Nucleus accumbens (tissue), 56 donors: ENCODE measurements at places on chromosomes 5 and 9.

- no peak for DNase-seq
Measured at GRCh38 chr5:6719896-6720560, 6.8 kb downstream of the TENT4A start.

DNA sequence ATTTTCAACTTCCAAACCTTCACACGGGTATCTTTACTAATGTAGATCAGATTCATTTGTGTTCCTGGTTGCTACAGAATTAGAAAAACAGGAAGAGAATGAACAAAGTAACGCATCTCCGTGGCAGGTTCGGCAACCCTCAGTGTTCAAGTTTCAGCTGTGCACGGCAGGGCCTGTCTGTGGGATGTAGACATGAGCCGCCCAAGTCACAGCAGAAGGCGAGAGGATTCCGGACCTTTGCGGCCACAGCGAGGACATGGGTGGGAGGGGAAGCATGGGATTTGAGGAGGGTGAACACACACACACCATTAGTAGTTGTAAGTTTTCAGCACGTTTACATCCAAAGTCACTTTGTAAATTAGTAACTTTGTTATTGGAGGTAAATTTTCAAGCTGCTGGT lies 31.7 kb upstream of the CEP72 start:
- DNase-seq: no peak

DNA sequence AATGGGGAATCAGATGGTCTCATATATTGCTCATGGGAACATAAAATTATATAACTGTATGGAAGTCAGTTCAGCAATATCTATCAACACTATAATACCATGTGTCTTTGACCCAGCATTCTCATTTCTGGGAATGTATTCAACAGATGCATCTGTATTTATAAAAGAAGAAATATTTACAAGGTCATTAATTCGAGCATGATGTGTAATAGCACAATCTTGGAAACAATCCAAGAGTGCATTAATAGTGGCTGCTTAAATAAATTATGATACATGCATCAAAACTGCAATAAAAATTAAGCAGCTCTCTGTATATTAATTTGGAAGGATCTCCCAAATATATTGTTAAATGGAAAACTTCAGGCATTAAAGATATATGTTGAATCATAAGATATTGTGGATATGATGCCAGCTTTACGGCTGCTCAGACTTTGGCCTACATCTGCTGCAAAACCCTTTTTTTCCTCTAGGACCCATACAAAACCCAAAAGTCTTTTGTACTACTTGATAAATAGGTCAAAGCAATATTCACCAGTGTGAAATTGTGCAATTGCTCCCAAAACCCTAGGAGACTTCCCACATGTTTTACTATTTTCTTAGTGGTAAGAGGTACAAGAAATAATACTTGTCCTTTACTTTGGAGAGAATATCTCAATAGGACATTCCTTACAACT lies 45.3 kb upstream of the ISOC1 start:
- no peak for DNase-seq

DNA sequence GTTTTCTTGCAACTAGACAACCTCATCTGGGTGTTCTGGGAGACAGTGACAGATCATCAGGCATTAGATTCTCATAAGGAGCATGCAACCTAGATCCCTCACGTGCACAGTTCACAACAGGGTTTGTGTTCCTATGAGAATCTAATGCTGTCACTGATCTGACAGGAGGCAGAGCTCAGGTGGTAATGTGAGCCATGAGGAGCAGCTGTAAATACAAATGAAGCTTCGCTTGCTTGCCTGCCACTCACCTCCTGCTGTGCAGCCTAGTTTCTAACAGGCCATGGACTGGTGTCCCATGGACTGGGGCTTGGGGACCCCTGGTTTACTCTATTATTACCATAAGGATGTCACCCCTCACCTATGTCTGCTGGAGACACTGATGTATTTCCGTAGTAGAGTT lies 166.8 kb downstream of the PSAT1 start:
- no peak for DNase-seq

DNA sequence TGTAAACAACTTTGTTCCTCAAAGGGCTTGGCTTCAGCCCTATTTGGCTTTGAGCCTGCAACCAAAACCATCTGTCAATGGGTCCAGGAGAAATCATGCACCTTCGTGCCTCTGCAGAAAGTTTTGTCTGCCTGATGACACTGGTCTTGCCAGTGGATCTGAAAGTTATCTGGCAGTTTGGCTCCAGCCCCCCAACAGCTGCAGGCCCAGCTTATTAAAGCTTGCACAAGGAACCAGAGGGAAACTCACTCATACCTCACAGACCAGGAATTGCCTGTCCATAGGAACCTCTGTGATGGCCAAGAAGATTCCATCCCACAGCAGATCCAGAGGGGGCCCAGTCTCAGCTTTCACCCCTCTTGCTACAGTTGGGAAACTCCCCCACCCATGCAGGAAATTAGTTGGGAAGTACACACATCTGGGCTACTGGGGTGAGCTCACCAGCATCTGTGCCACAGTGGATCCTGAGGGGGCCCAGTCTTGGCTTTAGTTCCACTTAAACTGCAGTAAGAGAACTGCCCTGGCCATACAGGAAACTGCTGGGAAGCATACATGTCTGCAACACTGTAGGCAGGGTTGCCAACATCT lies 265.5 kb downstream of the GRIA1 start:
- no peak for DNase-seq

DNA sequence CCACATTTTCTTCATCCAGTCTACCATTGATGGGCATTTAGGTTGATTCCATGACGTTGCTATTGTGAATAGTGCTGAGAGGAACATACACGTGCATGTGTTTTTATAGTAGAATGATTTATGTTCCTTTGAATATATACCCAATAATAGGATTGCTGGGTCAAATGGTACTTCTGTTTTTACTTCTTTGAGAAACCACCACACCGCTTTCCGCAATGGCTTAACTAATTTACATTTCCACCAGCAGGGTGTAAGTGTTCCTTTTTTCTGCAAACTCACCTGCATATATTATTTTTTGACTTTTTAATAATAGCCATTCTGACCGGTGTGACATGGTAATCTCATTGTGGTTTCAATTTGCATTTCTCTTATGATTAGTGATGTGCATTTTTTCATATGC lies 82.2 kb upstream of the RFX3 start:
- DNase-seq: no peak

GRCh38 chr9:16623989-16624743 lies 246.3 kb downstream of the BNC2 start:
- DNase-seq: no peak

GRCh38 chr9:134132208-134132870 lies 3.5 kb upstream of the WDR5 start:
- no peak for DNase-seq

DNA sequence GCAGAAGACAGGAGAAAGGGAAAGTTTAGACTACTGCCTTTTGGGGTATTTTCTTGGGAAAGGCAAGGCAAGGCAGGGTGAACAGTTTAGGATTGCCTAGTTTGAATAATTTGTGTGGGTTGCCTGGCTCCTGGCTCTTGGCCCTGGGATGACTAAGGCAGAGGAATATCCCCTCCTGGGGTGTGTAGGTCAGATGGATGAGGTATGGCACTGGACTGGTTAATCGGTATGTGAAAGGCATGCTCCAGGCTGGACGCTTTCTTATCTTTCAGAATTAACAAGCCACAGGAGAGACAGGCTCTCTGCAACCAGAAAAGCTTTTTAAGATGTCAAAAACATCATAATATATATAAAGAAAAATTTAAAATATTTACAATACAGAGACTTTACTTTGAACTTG lies 58.6 kb downstream of the STARD4 start:
- no peak for DNase-seq

- DNase-seq: no peak
Measured at GRCh38 chr5:164358531-164359259, 853.3 kb downstream of the MAT2B start.

- DNase-seq: no peak
Measured at GRCh38 chr5:68222310-68222709, 6.8 kb downstream of the PIK3R1 start.

DNA sequence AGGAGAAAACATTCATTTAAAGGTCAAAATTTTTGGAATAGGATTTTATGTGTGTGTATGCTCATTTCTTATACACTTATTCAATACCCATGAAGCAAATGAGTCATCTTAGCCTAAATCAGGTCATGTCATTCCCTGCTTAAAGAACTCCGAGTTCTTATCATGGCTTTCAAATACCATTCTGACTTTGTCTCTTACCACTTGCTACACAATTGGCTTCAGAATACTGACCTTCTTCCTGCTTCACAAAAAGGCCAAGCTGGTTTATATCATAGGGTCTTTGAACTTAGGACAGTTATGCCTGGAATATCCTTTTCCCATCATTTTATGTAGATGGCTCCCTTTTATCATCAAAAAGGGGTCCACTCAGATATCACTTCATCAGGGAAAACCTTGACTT lies 652.2 kb upstream of the WWC1 start:
- no peak for DNase-seq

- DNase-seq: no peak
Measured at GRCh38 chr5:36739751-36740221, 133.4 kb downstream of the SLC1A3 start.

DNA sequence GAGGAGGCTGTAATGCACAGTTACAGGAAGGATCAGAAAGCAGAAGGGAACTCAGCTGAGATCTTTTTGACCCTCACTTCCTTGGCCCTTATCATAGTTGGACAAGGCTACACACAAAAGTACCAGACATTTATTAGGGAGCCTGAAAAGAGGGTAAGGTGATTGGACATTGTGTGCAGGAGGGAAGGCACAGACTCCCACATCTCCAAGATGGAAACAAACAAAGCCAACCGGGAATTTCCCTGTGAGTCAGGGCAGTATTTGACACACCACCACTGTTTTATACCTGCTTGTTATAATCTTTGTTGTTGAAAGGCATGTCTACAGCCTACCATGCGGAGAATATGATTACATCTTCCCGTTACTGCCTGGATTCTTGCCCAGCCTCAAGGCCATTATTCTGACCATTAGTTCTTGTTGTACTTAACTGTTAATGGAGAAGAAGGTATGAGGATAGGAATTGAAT lies 3.0 kb upstream of the CCNG1 start:
- no peak for DNase-seq

- no peak for DNase-seq
Measured at GRCh38 chr5:172855597-172856292, 21.7 kb downstream of the ERGIC1 start.

DNA sequence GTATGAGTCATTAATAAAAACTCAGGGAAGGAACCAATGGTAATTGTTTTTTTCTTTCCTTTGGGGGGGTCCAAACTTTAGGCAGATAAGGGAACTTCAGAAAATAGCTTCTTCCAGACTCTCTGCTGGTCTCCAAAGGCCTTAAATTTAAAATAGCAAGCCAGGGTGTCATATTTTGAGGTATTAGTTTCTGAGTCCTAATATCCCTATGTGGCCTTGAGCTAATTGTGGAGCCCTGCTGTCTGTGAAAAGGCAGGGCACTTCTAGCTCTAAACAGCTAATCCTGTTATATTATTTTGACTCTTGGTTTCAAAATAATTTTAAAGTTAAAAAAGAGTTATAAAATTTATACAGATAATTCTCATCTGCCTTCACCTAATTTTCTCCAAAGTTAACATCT lies 195.7 kb upstream of the PPP1R2B start:
- no peak for DNase-seq

DNA sequence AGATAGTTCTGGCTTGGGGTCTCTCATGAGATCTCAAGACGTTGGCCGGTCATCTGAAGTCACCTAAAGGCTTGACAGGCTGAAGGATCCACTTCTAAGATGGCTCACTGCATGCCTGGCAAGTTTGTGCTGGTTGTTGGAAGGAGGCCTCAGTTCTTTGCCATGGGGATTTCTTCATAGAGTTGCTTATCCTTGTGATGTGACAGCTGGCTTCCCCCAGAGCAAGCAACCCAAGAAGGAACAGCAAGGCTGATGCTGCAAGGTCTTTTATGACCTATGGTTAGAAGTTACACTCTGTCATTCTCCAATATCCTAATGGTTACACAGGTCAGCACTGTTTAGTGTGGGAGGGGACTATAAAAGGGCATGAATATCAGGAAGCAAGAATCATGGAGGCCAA lies 20.7 kb upstream of the GRPEL2 start:
- no peak for DNase-seq

- DNase-seq: no peak
Measured at GRCh38 chr5:57311921-57312735, 138.3 kb downstream of the GPBP1 start.

- DNase-seq: no peak
Measured at GRCh38 chr9:132384376-132384775, 22.3 kb downstream of the TTF1 start.

DNA sequence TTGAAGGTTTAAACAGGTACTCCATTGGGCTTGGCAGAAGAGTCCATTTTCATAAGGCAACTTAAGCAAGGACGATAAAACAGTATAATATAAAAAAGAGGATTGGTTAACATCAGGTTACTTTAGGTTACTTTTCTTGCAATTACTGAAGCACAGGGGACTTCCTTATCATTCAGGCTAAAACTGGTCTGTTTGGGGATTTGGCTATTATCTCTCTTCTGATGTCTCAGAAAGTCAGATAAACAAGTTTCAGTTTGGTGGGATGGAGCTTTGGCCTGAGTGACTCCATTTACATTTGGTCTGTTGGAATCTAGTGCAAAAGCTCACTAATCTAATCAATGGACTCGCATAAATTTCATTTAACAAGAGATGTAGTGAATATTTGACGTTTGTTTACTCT lies 8.0 kb downstream of the GAPT start:
- DNase-seq: no peak

GRCh38 chr5:100595152-100595811 lies 60.1 kb downstream of the FAM174A start:
- no peak for DNase-seq

DNA sequence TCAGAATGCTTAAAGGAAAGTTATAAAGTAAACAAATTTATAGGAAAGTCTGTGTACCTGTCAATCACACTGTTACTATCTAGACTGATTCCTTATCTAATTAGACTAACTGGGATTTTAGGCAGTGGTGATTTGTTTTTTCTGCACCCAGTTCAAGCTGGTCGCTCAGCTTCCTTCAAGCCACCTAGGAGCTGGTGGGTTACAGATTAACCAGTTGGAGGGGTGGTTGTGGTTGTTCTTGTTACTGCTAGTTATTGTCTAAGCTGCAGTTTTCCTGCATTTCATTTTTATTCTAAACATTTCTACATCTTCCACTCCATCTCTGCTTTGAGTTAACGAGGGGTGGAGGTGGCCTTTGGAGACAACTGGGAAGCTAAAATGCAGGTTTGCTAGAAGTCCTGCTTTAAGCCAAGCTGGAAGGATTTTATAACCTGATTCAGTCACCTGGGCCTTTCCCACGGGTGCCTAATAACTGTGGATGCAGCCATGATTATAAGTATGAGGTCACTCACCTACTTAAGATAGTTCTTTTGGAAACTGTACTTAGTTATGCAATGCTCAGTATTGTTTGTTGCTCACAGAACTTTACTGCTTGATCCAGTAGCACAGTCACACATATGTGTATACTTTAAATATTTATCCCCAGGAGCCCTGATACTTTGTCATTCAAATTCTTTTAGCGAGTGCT lies 303.9 kb upstream of the DAP start:
- DNase-seq: no peak

- DNase-seq: no peak
Measured at GRCh38 chr5:120124031-120124430, 340.1 kb upstream of the PRR16 start.

GRCh38 chr9:74753650-74754049 lies 134.1 kb downstream of the TRPM6 start:
- no peak for DNase-seq

GRCh38 chr9:6616951-6617602 lies 28.5 kb downstream of the GLDC start:
- no peak for DNase-seq
